ENCODE measurements at places on chromosomes 16 and 17.

DNA sequence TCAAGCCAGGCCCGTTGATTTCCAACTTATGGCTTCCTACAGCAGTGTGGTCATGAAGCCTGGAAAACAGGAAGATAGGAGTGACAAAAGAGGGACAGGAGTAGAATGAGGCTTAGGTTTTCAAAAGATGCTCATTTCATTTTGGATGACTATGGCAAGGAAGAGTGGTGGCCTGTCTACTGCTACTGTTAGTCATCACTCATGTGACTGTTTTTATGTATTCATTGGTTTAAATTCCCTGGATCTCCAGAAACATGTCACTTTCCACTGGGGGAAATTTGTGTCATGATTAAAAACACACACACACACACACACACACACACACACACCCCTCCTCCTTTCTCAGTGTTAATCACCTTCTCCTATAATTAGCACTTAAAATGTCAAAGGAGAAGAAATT, 1.1 kb upstream of the CYLD start:
- no peak for DNase-seq

GRCh38 chr17:82188001-82188961, 24.4 kb downstream of the CCDC57 start:
- DNase-seq = no peak

- peak; percentile 35 for DNase-seq
Observed at GRCh38 chr16:67215706-67216105, 11.2 kb upstream of the TMEM208 start.

DNA sequence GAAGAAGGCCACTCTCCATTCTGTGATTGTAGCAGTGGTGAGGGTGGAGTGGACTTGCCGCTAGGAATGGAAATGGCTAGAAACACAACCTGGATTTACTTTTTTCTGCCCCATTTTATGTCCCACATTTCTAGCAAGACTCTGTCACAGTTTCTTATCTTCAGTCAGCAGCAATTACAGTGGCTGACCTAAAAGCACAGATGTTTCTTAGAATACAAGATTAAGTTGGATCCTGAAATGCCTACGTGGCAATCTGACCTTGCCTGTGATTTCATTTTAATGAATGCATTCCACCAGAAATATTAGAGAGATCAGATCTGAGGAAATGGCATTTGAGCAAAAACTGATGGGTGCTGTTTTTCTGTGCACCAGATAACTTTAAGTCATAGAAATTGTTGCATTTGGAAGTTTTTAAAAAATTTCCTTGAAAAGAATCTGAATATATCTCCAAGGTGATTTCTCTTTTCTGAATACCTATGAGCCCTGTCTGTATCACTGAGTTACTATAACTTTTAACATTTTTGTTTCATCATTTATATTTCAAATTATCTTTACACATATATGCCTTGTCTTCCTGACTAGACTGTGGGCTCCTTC, 5.4 kb downstream of the HEATR3 start:
- no peak for DNase-seq

DNA sequence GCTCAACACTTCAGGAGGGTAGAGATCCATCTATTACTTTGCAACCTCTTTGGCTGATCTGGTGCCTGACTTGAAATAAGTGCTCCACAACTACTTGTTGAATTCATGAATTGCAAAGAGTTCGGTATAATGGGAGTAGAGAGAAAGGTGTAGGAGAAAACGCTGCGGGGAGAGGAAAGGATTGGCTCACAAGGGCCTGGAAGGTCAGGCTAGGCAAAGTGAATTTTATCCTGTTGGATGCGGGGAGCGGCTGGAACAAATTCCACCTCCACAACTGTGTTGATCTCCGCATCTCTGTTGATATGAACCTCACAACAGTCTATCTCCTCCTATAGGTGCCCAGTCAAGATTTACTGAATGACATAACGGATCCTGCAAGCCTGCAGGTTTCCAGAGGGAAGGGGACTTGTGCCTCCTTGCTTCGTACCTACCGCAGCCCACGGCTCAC, 684 bp downstream of the SLX4 start:
- DNase-seq = peak; percentile 46

DNA sequence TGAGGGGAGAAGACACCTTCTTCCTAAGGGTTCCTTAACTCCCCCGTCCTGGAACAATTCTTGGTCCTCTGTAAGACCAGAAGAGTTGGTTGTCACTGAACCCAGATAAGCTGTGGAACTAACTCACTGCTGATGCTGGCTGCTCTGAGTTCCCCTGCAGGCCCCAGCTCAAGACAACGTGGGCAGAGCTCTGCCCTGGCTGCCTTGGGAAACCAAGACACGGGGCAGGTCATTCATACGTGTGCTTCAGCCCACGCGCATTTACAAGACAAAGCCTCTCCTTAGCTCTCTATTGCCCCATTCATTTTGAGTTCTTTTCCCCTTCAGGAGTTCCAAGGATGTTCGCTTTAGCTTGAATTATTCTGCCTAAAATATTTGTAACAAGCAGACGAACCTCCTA, 3.4 kb upstream of the NAT9 start:
- no peak for DNase-seq

DNA sequence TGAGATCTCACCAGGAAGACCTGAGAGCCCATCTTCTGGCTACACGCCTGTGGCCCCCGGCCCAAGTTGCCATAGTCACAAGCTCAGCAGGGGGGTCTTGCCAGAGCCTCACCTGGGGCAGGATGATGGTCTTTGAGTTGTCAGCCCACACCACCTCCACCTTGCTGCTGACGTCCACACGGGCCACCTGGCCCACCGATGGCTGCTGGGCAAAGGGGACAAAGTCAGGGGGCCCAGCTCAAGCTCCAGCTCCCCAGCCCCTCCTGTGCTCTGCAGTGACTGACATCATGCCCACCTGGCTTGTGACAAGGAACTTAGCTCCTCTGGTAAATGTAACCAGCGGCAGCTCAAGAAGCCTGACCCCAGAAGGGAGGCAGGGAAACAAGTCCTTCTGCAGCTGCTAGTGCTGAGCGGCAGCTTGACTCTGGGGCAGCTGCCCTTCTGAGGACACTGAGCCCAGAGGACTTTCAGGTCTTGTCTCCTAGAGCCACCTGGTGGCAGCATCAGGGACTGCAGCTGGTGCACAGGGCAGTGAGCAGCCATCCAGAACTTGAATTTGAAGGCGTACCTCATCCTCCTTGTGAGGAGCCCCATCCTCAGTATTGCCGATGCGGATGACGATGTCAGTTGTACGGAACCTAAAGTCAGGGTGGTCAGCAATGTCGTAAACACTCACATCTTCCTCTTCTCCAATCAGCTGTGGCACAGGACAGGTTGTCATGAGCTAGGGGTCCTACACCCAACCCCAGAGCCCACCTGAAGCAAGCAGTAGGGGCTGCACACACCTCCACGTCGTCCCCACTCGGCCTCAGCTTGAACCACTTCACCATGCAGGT, 13.5 kb downstream of the SPHK1 start:
- DNase-seq = peak; percentile 89

- DNase-seq = no peak
Observed at GRCh38 chr17:57363580-57363979, 107.3 kb downstream of the MSI2 start.

DNA sequence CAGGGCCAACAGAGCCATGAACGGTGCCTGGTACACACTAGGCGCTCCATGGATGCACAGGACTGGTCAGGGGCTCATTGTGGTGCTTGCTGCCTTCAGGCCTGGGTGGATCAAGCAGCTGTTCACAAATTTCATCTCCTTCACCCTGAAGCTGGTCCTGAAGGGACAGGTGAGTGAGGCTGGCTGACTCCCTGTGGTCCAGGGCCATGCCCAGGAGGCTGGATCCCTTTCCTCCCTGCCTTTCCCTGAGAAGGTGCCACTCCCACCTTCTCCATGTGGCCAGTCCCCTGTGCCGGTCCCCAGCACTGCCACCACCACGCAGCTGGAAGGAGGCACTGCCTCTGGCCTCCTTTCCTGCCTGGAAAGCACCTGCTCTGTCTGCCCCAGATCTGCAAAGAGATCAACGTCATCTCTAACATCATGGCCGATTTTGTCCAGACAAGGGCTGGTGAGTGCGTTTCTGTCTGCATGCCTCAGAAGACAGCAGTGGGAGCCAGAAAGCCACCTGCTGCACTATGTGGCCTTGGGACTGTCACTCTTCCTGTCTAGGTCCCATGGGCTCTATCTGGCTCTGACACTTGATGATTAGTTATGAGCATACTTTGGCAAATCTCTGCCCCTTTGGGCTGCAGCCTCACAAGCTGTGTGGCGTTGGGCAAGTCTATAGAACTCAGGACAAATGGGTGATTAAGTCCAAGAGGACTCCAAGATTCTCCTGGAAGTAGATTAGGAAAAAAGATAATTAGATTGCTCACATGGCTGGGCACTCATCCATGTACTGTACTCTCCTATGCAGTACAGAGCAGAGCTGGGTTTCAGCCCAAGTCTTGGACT, 9.4 kb downstream of the CETP start:
- DNase-seq = no peak

Measured in mesendoderm (in vitro differentiated cells).